ENCODE measurements at places on chromosomes 1 and 21.

GRCh38 chr1:176364236-176364905 is 98.6 kb upstream of the PAPPA2 start:
- H3K4me3 ChIP-seq, result no peak overlapping the region
- H3K4me1 ChIP-seq, result no peaks in the 10 kb centered on the region
- no peak overlapping the region for H3K27ac ChIP-seq

DNA sequence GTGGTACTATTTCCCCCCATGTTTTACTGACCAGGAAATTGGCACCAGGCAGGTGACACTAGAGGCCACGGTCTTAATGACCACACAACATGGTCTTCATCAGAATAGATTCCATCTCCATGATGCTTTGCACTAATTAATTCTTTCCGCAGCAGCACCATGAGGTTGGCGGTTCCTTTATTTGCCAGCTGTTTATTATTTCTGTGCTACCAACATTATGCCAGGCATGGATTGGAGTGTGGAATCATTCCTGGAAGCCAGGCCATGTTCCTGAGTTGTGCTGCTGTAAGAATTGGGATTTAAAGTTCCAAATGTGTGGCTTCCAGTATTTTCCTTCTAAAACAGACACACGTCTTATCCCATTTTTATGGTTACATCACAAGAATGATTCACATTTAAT is 107.8 kb downstream of the NFIA start:
- no peak overlapping the region for H3K27ac ChIP-seq
- no peak overlapping the region for H3K4me3 ChIP-seq

GRCh38 chr1:36154765-36155407 is 1.1 kb upstream of the MAP7D1 start:
- H3K4me1 ChIP-seq, result peaks cover 29% of the 10 kb centered on the region
- peak overlapping the region; percentile 88 for H3K4me3 ChIP-seq
- peak overlapping the region; percentile 96 for H3K27ac ChIP-seq
- no peak for DNase-seq
- peaks cover 8% of the 10 kb centered on the region for H3K36me3 ChIP-seq
- H3K27me3 ChIP-seq, result no peaks in the 10 kb centered on the region

- H3K4me3 ChIP-seq, result no peak overlapping the region
- H3K27me3 ChIP-seq, result no peaks in the 10 kb centered on the region
- peak; percentile 42 for DNase-seq
- H3K4me1 ChIP-seq, result no peaks in the 10 kb centered on the region
- H3K36me3 ChIP-seq, result no peaks in the 10 kb centered on the region
Measured at GRCh38 chr1:66764994-66765578, 12.8 kb downstream of the DYNLT5 start.

DNA sequence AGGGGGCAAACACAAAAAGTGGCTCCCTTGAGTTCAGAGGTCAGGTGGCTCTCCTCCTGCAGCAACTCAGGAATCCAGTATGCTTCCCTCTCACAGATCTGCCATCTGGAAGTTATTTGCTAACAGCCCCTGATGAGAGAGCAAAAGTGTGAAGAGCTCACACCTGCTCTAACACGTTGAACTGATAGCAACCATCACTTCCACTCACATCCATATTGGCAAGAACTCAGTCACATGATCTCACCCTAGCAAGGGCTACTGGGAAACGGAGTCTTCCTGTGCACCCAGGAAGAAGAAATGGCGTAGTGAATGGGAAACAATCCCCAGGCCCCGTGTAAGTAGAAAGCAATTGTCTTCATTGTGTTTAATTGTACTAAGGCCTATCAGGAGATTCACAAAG is 20.7 kb upstream of the SLC45A1 start:
- H3K4me3 ChIP-seq, result no peak overlapping the region
- no peak for DNase-seq
- no peaks in the 10 kb centered on the region for H3K27me3 ChIP-seq
- no peak overlapping the region for H3K27ac ChIP-seq
- H3K4me1 ChIP-seq, result no peaks in the 10 kb centered on the region
- H3K36me3 ChIP-seq, result no peaks in the 10 kb centered on the region

- no peaks in the 10 kb centered on the region for H3K4me1 ChIP-seq
- no peak overlapping the region for H3K27ac ChIP-seq
- no peak for DNase-seq
Measured at GRCh38 chr1:71153826-71154225, 73.0 kb upstream of the ZRANB2 start.

GRCh38 chr1:233993651-233994050 is 89.2 kb downstream of the SLC35F3 start:
- no peaks in the 10 kb centered on the region for H3K36me3 ChIP-seq
- no peaks in the 10 kb centered on the region for H3K4me1 ChIP-seq
- no peaks in the 10 kb centered on the region for H3K27me3 ChIP-seq
- no peak overlapping the region for H3K27ac ChIP-seq
- no peak overlapping the region for H3K4me3 ChIP-seq
- no peak for DNase-seq

- no peak overlapping the region for H3K4me3 ChIP-seq
- no peak for DNase-seq
- no peaks in the 10 kb centered on the region for H3K36me3 ChIP-seq
- no peak overlapping the region for H3K27ac ChIP-seq
- H3K27me3 ChIP-seq, result no peaks in the 10 kb centered on the region
Measured at GRCh38 chr1:41245659-41246058, 3.6 kb upstream of the SCMH1 start.

- H3K27me3 ChIP-seq, result no peaks in the 10 kb centered on the region
- no peak overlapping the region for H3K27ac ChIP-seq
- H3K36me3 ChIP-seq, result no peaks in the 10 kb centered on the region
- no peak overlapping the region for H3K4me3 ChIP-seq
- H3K4me1 ChIP-seq, result no peaks in the 10 kb centered on the region
Measured at GRCh38 chr1:32623775-32624174, 26.6 kb downstream of the ZBTB8OS start.

- H3K27ac ChIP-seq, result no peak overlapping the region
- H3K4me1 ChIP-seq, result no peaks in the 10 kb centered on the region
- no peaks in the 10 kb centered on the region for H3K36me3 ChIP-seq
- no peak for DNase-seq
- no peaks in the 10 kb centered on the region for H3K27me3 ChIP-seq
Measured at GRCh38 chr1:78113156-78113916, 67.6 kb downstream of the GIPC2 start.

GRCh38 chr1:229665912-229666558 is 40.0 kb downstream of the URB2 start:
- no peak overlapping the region for H3K4me3 ChIP-seq
- no peaks in the 10 kb centered on the region for H3K4me1 ChIP-seq
- H3K36me3 ChIP-seq, result no peaks in the 10 kb centered on the region
- H3K27ac ChIP-seq, result no peak overlapping the region
- no peak for DNase-seq

GRCh38 chr21:45994086-45994661 is 12.6 kb downstream of the COL6A1 start:
- peak; percentile 24 for DNase-seq
- H3K27me3 ChIP-seq, result no peaks in the 10 kb centered on the region
- H3K4me1 ChIP-seq, result no peaks in the 10 kb centered on the region
- no peak overlapping the region for H3K4me3 ChIP-seq
- H3K27ac ChIP-seq, result peak overlapping the region; percentile 34

DNA sequence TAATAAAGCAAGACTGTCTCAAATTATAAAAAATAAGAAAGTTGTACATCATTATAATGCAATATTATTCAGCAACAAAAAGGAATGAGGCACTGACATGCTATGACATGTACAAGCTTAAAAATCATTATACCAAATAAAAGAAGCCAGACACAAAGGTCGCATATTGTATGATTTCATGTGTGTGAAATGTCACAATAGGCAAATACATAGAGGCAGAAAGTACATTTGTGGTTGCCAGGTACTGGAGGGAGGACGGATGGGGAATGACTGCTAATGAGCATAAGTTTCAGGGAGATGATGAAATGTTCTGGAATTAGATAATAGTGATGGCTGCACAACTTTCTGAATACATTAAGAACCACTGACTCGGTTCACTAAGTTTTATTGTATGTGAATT is 73.6 kb upstream of the NBPF3 start:
- no peak for DNase-seq
- H3K4me1 ChIP-seq, result no peaks in the 10 kb centered on the region
- H3K36me3 ChIP-seq, result no peaks in the 10 kb centered on the region
- H3K27ac ChIP-seq, result no peak overlapping the region

DNA sequence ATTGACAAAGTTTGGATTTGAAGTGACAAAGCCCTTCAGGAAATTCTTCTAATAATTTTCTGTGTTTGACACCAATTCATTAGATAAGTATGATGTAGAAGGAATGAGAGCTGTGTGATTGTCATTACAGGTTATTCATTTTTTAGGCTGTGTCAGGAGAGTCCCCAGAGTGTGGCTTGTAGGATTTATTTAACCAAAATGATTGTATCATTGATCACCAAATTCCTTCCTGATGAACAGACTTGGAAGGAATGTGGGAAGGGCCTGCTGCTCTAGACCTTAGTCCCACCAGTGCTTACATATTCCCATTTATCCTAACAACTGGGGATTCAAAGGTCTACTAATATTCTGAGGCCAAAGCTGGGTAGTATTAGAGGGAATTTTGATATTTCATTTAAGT is 383.3 kb upstream of the KAZN start:
- DNase-seq, result peak; percentile 65
- H3K4me3 ChIP-seq, result no peak overlapping the region
- no peaks in the 10 kb centered on the region for H3K36me3 ChIP-seq

- H3K4me3 ChIP-seq, result no peak overlapping the region
- no peaks in the 10 kb centered on the region for H3K27me3 ChIP-seq
- no peak overlapping the region for H3K27ac ChIP-seq
- H3K4me1 ChIP-seq, result peaks cover 7% of the 10 kb centered on the region
Measured at GRCh38 chr1:198128533-198128932, 28.3 kb upstream of the NEK7 start.

DNA sequence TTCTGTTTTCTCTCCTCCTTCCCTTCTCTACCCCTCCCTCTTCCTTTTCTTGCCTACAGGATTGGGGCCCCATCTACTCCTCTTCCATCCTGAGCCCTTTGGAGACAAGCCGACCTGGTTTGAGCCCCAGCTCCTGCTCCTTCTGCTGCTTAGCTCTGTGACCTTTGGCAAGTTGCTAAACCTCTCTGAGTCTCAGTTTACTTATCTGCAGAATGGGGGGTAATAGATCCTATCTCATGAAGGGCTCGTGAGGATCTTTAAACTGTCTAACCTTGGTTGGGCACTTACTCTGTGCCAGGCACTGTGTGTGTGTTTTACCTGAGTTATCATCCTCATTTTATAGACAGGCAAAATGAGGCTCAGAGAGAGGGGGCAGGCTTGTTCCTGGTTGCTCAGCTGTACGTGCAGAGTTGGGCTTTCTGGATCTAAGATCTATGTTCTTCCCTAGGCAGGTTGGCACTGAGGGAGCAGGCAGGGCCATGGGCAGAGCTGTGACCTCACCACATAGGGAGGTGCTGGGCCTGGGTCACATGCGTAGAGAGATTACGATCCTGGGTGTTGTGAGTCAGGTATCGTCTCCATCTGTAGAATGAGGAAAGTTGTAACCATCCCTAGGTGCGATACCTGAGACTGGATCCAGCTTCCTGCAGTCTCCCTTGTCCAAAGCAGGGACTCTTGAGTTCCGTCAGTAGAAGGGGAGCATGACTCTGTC is 58.5 kb downstream of the FOXO6 start:
- H3K4me1 ChIP-seq, result no peaks in the 10 kb centered on the region
- no peaks in the 10 kb centered on the region for H3K36me3 ChIP-seq
- H3K27me3 ChIP-seq, result no peaks in the 10 kb centered on the region
- no peak for DNase-seq
- no peak overlapping the region for H3K27ac ChIP-seq

DNA sequence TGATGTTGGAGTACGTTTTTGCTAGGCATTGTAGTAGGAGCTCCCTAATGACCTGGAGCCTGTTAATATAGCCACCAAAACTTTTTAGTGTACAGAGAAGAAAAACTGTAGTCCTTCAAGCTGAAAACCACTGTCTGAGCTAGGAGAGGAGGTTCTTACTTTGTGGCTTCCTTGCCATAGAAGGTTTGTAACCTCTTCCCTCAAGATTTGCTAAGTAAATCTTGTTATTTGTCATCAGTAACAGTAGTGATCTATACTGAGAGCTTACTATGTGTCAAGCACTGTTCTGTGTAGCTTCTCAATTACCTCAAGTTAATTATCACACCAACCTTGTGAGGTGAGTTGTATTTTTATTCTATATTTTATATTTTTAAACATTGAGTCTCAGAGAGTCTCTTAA is 21.2 kb upstream of the LRRC8C start:
- no peak overlapping the region for H3K4me3 ChIP-seq
- H3K27ac ChIP-seq, result no peak overlapping the region
- no peaks in the 10 kb centered on the region for H3K4me1 ChIP-seq
- no peak for DNase-seq
- H3K36me3 ChIP-seq, result no peaks in the 10 kb centered on the region
- H3K27me3 ChIP-seq, result no peaks in the 10 kb centered on the region

- no peaks in the 10 kb centered on the region for H3K27me3 ChIP-seq
- no peaks in the 10 kb centered on the region for H3K36me3 ChIP-seq
- H3K4me3 ChIP-seq, result no peak overlapping the region
- H3K27ac ChIP-seq, result peak overlapping the region; percentile 55
- no peak for DNase-seq
Measured at GRCh38 chr1:206723462-206723804, 38.7 kb downstream of the MAPKAPK2 start.

GRCh38 chr1:19448491-19449439 is 36.6 kb downstream of the CAPZB start:
- peak; percentile 94 for DNase-seq
- peaks cover 59% of the 10 kb centered on the region for H3K4me1 ChIP-seq
- peaks cover 4% of the 10 kb centered on the region for H3K36me3 ChIP-seq
- H3K4me3 ChIP-seq, result no peak overlapping the region

DNA sequence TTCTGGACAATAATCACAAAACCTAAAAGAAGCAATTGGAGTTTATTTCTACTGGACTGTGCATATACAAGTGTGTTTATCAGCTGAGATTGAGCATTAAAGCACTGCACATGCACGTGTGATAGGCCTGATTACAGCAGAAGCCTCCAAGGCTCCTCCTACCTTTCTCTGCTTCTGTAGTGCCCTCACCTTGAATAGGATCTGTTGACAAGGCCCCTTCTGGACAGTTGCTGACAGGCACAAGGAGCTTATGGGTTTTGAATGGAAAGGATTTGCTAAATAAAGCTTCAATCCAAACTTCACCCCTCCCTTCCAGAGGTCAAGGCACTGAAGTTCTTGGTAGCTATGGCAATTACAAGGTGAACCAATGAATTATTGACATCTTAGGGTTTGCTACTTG is 7.9 kb upstream of the SGIP1 start:
- H3K4me3 ChIP-seq, result no peak overlapping the region
- H3K27ac ChIP-seq, result no peak overlapping the region
- DNase-seq, result no peak
- peaks cover 17% of the 10 kb centered on the region for H3K4me1 ChIP-seq
- H3K27me3 ChIP-seq, result no peaks in the 10 kb centered on the region
- H3K36me3 ChIP-seq, result no peaks in the 10 kb centered on the region

Measured in fibroblast of lung (primary cell).